Left hindlimb (tissue), 1 donor: ENCODE measurements at places on chromosomes 7 and 10.

GRCh38 chr7:30087371-30087770 is 47.4 kb upstream of the MTURN start:
- no peak for DNase-seq

GRCh38 chr10:50561266-50561665 is 62.5 kb downstream of the SGMS1 start:
- DNase-seq, result no peak

DNA sequence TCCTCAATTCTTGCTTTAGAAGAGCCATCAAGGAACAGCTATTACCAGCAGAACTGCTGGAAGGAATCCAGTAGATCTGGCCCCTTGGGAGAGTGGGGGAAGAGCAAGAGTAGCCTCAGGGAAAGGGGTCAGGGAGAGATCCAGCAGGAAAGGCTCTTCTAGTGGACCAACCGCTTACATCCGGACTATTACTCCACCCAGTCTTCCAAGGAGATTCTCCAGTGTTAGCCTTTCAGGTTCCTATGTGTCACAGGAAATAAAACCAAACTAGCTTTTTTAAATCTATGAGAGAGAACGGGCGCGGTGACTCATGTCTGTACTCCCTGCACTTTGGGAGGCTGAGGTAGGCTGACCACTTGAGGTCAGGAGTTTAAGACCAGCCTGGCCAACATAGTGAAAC is 34.3 kb downstream of the TET1 start:
- DNase-seq, result no peak

DNA sequence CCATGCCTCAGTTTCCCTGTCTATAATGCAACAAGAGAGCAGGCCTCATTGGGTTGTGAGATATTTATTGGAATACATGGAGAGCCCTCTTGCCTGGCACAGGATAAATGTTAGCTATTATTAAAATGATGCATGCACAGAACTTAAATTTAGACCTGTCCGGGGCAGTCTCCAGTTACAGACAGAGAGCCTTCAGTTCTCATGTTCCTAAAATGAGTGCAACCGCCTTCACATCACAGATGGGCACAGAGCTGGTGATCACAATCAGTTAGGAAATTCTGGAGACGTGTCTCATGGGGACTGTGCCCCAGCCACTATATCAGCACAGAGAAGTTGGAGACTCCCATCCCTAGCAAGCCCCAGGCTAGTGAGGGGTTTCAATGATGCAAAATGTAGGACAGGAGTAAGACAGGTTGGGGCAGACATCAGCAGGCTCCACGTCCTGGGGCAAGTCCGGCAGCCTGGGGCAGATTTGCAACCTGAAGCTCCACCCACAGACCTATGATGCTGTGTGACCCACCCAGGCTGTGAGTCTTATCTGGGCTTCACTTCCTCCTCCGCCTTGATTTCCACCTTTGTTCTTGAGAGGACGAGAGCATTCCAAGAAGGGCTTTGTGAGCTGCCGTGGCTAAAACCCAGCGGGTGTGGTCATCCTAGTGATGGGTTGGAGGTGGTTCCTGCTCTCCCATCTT is 49.4 kb downstream of the CXCL12 start:
- DNase-seq, result no peak

DNA sequence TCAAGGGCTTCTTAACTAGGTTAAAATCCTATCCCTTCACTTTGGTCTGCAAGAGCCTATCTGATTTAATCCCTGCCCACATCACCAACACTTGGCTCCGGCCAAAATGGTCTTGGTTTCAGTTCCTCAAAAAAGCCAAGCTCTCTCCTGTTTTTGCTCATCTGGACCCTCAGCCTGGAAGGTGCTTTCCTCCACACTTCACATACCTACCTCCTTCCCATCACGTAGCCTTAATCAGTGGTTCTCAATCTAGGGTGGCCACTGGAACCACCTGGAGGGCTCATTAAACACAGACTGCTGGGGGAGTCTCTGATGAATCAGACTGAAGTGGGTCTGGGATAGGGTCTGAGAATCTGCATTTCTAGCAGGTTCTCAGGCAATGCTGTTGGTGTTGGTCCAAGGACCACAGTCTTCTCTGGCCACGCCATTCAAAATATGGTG is 227.0 kb upstream of the AOAH start:
- DNase-seq, result no peak
